Melanocyte of skin (primary cell): ENCODE measurements at places on chromosomes 6 and 20. TPM values are rescaled to one million over a fixed set of nuclear protein-coding genes. Genes with fewer than 3 reads are reported as not detected.

HLA-G gene
- 1.0 and 1.8 TPM in 2 replicates for total RNA-seq

ZSWIM3 gene
- 4.7 and 4.9 TPM in 2 replicates for total RNA-seq

MYLK4 gene
- 0.36 and 0.69 TPM in 2 replicates for total RNA-seq

WFDC5 gene
- total RNA-seq = not detected in 2 replicates

PROKR2 gene
- not detected in 2 replicates for total RNA-seq

RAET1L gene
- total RNA-seq = not detected in 2 replicates

PAX1 gene
- not detected in 2 replicates for total RNA-seq

LY6G6C gene
- total RNA-seq = not detected in 2 replicates

TAGAP gene
- total RNA-seq = not detected in 2 replicates

PTGIS gene
- total RNA-seq = 0.73 TPM in 1 of 2 replicates, not detected in the other

ZFP57 gene
- not detected in 2 replicates for total RNA-seq

FOXA2 gene
- total RNA-seq = not detected in 2 replicates

SLC2A10 gene
- total RNA-seq = 13.4 and 15.6 TPM in 2 replicates

BPIFB1 gene
- not detected in 2 replicates for total RNA-seq

PTCHD4 gene
- 1.7 and 5.8 TPM in 2 replicates for total RNA-seq

SLC17A2 gene
- total RNA-seq = not detected in 2 replicates

LST1 gene
- total RNA-seq = not detected in 2 replicates

SLC22A3 gene
- under 0.01 TPM in 1 of 2 replicates, not detected in the other for total RNA-seq

UBE2C gene
- total RNA-seq = 75.3 and 85.6 TPM in 2 replicates

ESR1 gene
- 0.31 and 0.33 TPM in 2 replicates for total RNA-seq

ARMH2 gene
- not detected in 2 replicates for total RNA-seq

ADGRB3 gene
- 0.34 and 1.5 TPM in 2 replicates for total RNA-seq

EPPIN gene
- not detected in 2 replicates for total RNA-seq

GRM1 gene
- 0.36 and 1.0 TPM in 2 replicates for total RNA-seq

TCF15 gene
- total RNA-seq = not detected in 2 replicates

FGD2 gene
- total RNA-seq = not detected in 2 replicates

WFDC10B gene
- not detected in 2 replicates for total RNA-seq
